ENCODE measurements at places on chromosomes 16 and 17.

- no peak for DNase-seq
Observed at GRCh38 chr16:47363761-47364160, 97.1 kb downstream of the ITFG1 start.

DNA sequence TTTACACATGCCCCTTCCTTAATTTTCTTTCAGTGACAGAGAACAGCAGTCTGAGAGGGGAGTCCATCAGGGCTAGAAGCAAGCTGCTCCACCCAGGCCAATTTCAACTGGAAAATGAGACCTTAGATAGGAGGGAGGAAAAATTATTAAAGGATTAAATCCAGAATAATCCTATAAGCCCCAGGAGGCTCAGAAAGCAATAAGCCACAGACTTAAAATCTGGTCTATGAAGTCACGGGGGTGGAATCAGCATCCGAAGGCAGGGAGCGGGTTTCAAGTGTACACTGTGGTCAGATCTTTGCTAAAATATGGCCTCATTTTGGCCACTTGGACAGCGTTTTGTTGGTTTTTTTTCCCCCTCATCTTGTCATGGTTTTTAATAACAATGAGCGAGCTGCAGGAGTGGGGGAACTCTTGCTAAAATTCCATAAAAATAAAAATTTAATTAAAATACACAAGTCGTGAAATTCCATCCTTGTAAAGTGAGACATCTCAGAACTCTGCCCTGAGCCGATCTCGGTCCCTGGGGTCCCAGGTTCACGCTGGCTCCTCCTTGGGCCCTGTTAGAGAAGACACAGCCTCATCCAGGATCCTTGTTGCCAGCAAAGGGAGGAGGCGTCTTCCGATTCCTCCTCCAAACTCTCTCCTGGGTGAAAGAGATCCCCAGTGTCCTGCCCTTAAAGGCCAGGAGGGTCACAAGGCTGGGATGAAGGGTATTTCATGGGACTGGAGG is 51.6 kb upstream of the ETV4 start:
- no peak for DNase-seq

GRCh38 chr17:38451030-38451839 is 23.0 kb downstream of the ARHGAP23 start:
- DNase-seq, result no peak

- DNase-seq, result peak; percentile 35
Observed at GRCh38 chr16:57530104-57530521, 6.3 kb downstream of the CCDC102A start.

DNA sequence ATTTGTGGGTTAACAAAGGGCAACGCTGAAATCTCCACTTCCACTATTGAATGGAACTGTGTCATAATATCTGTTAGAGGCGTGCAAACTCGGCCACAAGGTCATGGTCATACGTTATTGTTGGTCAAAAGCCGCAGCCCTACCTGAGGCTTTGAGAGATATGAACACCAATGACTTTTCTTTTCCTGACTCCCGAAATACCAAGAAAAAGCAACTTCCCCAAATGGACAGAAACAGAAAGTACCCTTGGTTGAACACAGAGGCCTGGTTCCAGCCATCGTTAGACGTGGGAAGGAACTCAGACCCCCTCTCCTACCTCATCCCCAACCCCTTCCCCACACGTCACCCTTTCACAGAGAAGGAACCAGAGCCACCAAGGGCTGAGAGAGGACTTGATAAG is 1.4 kb upstream of the PIK3R5 start:
- no peak for DNase-seq

- DNase-seq, result no peak
Observed at GRCh38 chr17:54835015-54835414, 65.6 kb upstream of the TOM1L1 start.

DNA sequence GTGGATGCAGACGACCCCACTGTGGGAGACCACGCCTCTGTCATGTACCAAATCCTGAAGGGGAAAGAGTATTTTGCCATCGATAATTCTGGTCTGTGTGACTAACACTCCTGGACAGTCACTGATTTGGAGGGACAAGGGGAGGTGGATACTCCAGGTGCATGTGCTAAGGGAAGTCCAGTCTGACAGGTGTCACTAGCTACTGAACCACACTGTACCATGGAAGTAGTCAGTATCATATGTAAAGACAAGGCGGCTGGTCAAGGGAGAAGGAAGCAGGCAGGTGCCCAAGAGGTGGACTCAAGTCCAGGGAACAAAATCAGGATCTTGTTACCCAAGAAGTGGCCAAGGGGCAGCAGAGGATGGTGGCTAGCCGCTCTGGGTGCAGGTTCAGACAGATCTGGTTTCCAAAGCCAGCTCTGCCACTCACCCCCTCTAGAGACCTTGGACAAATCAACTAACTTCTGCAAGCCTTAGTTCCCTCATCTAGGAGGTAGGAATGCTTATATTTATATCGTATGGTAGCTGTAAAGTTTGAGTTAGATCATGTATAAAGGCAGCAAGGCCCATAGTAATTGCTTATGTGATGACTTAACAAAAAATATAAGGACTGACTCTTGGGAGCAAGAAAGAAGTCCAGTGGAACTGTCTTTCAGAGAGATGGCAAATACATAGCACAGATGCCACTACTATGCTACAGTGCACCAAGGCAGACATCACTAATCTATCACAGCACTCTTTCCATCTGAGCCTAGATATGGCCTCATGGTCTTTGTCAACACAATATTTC is 22.1 kb downstream of the CDH5 start:
- DNase-seq, result peak; percentile 30

- DNase-seq, result peak; percentile 27
Observed at GRCh38 chr17:50769884-50770283, 2.6 kb upstream of the ANKRD40CL start.

GRCh38 chr17:6485646-6486412 is 41.6 kb downstream of the PIMREG start:
- no peak for DNase-seq

DNA sequence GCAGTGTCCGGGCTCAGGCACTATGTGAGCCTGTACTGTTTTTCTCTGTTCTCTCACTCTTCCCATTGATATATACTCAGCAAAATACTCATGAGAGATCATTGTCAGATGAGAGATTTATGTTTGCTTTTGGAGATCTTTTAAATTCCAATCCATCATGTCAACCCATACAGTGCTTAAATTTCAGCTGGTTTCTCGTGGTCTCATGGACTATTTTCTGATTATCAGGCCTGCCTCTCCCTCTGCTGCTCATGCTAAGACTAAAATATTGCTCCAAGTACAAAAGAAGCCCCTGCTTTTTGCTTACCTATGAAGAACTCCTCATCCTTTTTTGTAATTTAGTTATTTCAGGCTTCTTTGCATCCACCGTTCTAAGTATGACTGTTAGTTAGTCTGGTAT is 547.2 kb downstream of the KCNJ2 start:
- DNase-seq, result no peak

DNA sequence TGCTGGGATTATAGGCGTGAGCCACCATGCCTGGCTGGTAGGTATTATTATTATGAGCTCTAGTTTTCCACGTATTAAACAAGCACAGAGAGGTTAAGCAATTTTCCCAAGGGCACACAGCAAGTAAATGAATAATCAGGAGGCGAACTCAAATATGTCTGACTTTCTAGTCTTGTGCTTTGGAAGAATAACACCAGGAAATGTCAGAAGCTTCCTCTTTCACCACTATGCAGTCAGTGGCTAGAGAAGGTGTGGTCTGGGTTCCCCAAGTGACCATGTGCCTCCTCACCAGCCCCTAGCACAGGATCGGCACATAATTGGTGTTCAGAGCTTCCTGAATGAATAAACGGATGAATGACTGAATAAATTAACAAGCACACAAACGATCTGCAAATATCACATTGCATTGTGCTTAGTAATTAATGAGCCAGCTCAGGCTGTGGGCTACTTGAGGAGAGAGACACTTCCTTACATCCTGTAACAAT is 21.6 kb upstream of the SCNN1B start:
- no peak for DNase-seq

DNA sequence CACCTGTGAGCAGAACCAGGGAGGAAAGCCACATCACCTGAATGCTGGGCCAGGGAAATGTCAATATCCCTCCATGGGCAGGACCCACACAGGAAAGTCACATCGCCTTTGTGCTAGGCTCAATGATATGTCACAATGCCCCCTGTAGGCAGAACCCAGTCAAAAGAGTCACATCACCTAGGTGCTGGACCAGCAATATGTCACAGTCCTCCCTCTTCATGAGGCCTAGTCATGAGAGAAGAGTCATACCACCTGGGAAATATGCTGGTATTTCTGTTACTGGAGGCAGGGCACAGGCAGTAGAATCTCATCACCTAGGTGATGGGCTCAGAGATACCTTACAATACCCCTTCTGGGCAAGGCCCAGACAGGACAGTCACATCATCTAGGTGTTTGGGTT is 1843.4 kb downstream of the TP53TG3F start:
- DNase-seq, result no peak

DNA sequence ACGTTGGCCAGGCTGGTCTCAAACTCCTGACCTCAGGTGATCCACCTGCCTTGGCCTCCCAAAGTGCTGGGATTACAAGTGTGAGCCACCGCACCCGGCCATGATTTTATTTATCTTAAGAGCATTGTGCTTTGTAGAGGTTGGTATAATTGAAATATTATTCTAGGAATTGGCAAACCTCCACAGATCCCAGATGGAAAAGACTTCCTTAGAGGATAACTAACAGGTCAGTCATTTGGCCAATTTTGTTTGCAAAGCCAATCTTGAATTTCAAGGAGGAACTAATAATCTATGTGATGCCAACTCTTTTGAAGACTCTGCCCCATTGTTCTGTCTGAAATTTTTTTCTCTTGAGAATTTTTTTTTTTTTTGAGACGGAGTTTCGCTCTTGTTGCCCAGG is 46.7 kb upstream of the SLC5A10 start:
- DNase-seq, result no peak

GRCh38 chr17:77282524-77283515 is 142.1 kb downstream of the SEC14L1 start:
- peak; percentile 55 for DNase-seq

GRCh38 chr17:36825951-36826350 is 111.3 kb upstream of the LHX1 start:
- no peak for DNase-seq

GRCh38 chr16:5412731-5413130 is 315.1 kb upstream of the EEF2KMT start:
- DNase-seq, result no peak

- DNase-seq, result no peak
Observed at GRCh38 chr17:2071024-2071385, 16.1 kb downstream of the HIC1 start.

DNA sequence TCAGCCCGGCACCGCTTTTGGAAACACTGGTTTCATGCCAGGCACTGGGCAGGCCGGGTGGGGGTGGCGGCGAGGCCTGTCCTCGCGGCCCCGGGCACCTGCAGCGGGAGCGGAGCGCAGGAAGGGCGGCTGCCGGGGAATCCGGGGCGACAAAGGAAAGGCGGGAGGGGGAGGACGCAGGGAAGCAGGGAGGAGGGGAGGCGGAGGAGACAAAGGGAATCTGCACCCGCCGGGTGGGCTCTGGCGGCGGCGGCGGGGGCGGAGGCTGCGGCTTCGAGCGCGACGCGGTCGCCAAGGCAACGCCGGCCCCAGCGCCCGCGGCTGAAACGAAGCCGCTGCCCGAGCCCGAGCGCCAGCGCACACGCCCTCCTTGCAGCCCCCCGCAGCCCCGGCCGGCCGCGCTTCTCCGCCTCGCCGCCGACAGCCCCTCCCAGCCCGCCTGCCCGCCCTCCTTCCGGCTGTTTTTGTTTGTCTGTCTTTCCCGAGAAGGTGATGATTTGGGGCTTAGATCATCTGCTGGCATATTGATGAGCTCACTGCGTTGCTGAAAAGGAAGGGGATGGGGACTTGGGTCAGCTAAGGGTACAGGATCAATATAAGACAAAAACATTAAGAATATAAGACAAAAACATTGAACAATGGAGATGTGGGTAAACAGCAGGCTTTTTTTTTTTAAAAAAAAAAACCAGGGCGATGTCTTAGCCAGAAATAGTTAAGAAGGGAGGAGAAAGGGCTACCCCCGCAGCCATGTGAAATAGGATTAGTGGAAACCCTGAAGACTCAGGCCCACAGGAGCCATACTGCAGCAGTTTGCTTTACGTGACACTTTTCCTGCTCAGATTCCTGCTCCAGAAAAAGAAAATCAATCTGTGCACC is 32.7 kb downstream of the CDK5R1 start:
- no peak for DNase-seq

DNA sequence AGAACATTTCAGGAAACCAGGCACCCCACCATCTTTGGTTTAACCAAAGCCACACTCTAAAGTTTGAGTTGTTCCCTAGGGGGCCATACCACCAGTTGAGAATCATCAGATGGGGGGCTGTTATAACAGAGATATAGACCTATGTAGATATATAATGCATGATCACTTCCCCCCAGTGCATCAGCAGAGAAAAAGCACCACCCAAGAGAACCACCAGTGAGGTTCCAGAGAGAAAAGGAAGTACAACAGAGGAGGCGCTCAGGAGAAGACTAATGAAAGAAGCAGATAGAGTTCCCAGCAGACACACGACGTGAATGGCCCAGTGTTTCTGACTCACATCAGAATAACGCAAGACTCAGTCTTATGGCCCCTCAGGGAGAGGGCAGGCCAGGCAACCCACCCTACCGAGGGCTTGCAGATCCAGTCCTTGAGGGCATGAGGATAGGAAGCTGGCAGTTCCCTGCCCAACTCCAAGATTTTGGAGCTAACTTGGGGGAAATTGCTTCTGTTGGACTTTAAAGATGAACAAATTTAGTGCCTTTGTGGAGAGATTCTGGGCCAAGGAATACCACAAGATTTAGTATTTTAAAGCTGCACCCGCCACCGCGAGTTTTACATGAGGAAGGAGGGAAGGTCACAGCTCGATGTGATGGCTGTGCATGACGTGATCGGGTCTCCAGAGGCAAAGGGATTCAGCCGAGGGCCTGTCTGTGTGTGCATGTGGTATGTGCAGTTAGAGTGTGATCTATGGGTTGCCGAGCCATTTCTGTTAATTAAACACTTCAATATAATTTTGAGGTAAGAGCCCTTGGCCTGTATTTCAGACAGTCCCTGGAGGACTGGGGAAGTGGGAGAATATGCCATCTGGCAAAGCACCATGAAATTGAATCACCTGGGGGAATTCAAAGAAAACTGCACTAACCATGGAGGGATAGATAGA is 53.1 kb downstream of the AIPL1 start:
- no peak for DNase-seq

DNA sequence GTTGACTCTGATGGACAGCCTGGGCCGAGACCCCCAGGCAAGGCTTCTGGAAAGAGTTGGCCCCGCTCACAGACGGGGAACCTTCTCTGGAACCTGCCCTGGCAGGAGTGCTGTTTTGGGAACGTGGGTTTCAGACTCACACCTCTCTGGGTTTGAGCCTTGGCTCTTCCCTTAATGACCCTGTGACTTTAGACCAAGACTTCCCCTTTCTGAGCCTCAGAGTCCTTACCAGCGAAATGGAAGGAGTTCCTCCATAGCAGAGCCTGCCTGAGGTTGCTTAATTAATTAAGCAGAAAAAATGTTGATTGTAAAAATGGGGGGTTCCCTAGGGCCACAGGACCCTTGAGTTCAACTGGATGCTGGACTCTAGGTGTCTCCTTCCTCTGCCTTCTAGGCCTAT is 408.2 kb downstream of the SEC14L1 start:
- no peak for DNase-seq

DNA sequence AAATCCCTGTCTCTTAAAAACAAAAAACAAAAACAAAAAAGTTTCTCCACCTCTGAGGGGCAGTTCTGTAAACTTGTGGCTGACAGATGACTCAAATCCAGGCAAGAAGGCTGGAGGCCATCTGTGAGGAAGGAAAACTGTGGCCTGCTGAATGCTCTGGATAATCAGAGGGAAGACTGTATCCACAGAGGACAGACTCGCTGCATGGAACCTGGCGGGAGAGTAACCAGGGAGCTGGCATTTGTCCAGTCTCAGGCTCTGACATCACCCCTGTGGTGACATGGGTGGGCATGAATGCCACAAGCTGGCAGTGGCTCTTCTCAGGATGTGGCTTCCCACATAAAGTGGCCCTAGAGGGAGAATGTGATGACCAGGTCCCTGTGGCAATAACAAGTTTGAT is 2.8 kb upstream of the KSR1 start:
- DNase-seq, result no peak
